Stimulated activated CD8-positive, alpha-beta memory T cell treated with anti-CD3 and anti-CD28 coated beads, Interleukin-2, amount 100 ng/mL, for 48 hours (primary cell): ENCODE measurements at places on chromosomes 11 and 22.

GRCh38 chr11:118153516-118153915, 893 bp upstream of the SCN4B start:
- no peak for DNase-seq

- no peak for DNase-seq
These were observed 68.5 kb upstream of the ARFGAP3 start for GRCh38 chr22:42925598-42925997.

GRCh38 chr22:41862530-41863266, 29.8 kb downstream of the SREBF2 start:
- DNase-seq: peak; percentile 46

GRCh38 chr22:41123151-41123550, 30.8 kb downstream of the EP300 start:
- no peak for DNase-seq

GRCh38 chr11:88384669-88385005, 47.1 kb upstream of the CTSC start:
- DNase-seq: no peak

- DNase-seq: no peak
These were observed 5.2 kb downstream of the RASSF7 start for GRCh38 chr11:565921-566509.

GRCh38 chr22:37675930-37676735, 697 bp downstream of the LGALS1 start:
- no peak for DNase-seq

DNA sequence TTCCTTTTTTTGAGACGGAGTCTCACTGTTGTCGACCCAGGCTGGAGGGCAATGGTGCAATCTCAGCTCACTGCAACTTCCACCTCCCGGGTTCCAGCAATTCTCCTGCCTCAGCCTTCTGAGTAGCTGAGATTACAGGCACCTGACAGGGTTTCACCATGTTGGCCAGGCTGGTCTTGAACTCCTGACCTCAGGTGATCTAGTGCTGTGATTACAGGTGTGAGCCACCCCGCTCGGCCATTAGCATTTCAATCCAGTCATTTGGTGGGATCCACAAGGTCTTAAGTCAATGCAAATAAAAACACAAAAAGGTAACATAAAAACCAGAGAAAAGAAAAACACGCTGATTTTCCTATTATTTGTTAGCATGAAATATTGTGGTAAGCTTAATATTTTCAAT, 1227.2 kb upstream of the TENM4 start:
- no peak for DNase-seq

- DNase-seq: no peak
These were observed 5.9 kb downstream of the YWHAH start for GRCh38 chr22:31950226-31950625.

- no peak for DNase-seq
These were observed 27.2 kb downstream of the GRIK4 start for GRCh38 chr11:120538707-120539106.

GRCh38 chr22:22884010-22884887, 3.4 kb upstream of the IGLL5 start:
- DNase-seq: peak; percentile 32

GRCh38 chr11:104524254-104524653, 360.3 kb upstream of the PDGFD start:
- DNase-seq: no peak

GRCh38 chr11:75582895-75583717, 21.1 kb downstream of the SERPINH1 start:
- DNase-seq: peak; percentile 39

- no peak for DNase-seq
These were observed 138.0 kb upstream of the POU2AF2 start for GRCh38 chr11:111107501-111107900.

DNA sequence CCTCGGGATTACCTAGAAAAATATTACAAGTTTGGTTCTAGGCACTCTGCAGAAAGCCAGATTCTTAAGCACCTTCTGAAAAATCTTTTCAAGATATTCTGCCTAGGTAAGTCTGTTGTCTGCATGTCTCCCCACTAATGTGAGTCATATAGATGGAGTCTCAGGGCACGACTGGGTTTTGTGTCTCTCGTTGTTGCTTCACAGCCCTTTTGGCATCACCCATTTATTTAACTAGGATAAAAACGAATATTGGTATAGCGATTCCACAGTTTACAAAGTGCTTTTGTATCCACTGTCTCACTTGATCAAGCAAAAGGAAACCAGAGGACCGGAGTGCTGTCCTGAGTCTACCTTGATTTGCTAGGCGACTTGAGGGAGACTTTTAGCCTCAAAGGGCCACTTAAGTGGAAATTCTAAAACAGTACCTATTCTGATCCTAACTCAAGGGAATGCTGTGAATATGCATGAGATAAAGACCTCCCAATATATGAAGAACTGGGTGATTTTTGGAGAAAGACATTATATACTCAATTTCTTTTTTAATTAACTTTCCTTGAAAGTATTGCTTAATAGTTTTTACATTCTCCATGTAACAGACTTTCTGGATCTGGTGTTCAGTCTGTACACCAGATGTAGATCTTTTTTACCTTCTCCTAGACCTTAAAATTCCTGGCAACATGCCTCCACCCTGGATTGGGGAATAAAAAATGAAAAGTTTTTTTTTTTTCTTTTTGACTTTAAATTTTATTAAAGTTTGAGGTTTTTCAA, 590 bp downstream of the NNMT start:
- DNase-seq: no peak

- no peak for DNase-seq
These were observed 89.0 kb downstream of the ISX start for GRCh38 chr22:35154937-35155387.

DNA sequence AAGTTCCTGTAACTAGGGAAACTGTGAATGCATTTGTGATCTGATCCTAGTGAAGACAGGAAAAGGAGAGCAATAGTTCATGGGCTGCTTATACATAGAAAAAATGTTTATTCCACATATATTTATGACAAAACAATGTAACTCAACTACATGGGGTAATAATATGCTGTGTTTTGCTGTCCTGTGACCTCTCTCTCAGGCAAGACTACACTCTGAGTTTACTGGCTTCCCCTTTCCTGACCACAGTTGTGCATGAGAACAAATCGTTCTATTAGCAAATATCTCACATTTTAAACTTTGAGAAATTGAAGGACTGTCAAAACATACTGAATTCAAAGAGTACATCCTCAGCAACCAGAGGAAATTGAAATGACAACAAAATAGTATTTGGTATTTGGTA, 161.9 kb upstream of the TRPC6 start:
- no peak for DNase-seq

- no peak for DNase-seq
These were observed 10.2 kb upstream of the LTO1 start for GRCh38 chr11:69685348-69685747.

DNA sequence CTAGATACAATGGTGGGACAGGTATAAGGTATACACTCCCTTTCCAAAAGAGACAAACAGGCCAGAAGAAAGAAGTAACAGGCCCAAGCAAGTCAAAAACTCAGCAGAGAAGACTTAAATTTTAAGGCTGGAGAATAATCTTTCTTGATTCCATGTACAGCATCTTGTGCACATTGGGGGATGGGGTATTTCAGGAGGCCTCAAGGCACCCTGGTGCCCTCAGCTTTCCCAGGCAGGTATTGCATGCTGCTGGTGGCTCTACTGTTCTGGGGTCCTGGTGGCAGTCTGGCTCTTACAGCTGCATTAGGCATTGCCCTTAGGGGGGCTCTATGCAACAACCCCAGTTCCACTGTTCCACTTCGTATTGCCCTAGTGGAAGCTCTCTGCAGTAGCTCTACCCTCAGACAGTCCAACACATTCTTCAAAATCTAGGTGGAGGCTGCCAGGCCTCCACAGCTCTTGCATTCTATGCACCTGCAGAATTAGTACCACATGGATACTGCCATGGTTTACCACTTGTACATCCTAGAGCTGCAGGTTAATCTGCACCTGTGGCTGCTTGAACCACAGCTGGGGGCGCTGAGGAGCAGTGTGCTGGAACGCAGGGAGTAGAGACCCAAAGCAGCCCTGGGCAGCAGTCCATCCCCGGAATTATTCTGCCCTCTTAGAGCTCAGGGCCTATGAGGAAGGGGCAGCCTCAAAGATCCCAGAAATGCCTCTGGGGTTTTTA, 4.2 kb upstream of the CTSC start:
- DNase-seq: no peak

GRCh38 chr22:35955546-35955945, 73.1 kb downstream of the RBFOX2 start:
- no peak for DNase-seq

GRCh38 chr11:3412837-3413236, 33.9 kb upstream of the ZNF195 start:
- no peak for DNase-seq

- DNase-seq: no peak
These were observed 28.5 kb upstream of the MUC5B start for GRCh38 chr11:1194231-1194976.

- no peak for DNase-seq
These were observed 43.8 kb downstream of the SC5D start for GRCh38 chr11:121336279-121336937.

GRCh38 chr22:41290262-41291221, 4.6 kb upstream of the RANGAP1 start:
- DNase-seq: no peak

DNA sequence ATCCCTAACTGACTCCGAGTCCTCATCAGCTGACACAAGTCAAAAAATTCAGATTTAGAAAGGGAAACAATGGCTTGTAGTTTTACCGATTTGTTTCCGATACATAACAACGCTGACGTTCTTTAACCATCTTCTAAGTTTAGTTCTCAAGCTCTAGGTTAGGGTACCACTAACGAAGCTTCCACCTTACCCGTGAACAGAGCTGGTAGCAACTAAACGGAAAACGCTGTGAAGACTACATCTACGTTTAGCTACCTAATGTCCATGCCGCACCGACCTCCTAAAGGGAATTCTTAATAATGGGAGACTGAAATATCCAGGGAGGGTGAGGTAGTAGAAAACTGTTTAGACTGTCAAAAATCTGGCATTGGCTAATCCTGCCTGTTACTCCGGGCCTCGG, 1.0 kb downstream of the NUP98 start:
- no peak for DNase-seq
